ENCODE measurements at places on chromosomes 11 and 22.
A peak's percentile ranks its signal among the peaks of the same experiment; 100 is the strongest.

- no peak for DNase-seq
Measured at GRCh38 chr11:3153291-3153861, 11.7 kb downstream of the OSBPL5 start.

GRCh38 chr11:44226945-44227344 is 83.0 kb downstream of the ALX4 start:
- DNase-seq = no peak

DNA sequence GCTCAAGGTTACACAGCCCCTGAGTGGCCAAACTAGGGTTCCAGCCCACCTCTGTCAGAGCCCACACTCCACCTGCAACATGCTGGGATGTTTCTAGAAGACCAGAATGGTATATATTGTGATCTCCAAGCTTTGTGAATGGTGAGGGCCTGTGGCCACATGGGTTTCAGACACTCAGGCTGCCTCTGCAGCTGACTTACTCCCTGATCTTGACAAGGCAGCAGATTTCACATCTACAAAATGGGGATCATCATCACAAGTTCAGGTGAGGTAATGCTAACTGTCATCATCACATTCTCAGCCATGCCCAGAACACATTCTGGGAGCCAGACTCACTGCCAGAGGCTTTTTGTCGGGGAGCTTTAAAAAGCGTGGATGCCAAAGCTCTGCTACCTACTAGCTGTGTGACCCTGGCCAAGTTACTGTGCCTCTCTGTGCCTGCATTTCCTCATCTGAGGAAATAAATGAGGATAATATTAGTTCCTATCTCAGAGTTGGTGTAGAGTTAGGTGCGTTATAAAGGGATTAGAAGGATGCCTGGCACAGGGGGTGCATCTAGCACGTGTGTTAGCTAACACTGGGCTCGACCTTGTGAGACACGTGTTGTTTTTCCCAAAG is 24.9 kb upstream of the WNT11 start:
- DNase-seq = no peak

- DNase-seq = no peak
Measured at GRCh38 chr11:75930534-75930933, 115.5 kb downstream of the UVRAG start.

- no peak for DNase-seq
Measured at GRCh38 chr22:50337262-50338041, 5.7 kb upstream of the PPP6R2 start.

- no peak for DNase-seq
Measured at GRCh38 chr22:43827003-43827735, 15.1 kb upstream of the EFCAB6 start.

GRCh38 chr11:79413268-79413667 is 27.6 kb downstream of the TENM4 start:
- no peak for DNase-seq

DNA sequence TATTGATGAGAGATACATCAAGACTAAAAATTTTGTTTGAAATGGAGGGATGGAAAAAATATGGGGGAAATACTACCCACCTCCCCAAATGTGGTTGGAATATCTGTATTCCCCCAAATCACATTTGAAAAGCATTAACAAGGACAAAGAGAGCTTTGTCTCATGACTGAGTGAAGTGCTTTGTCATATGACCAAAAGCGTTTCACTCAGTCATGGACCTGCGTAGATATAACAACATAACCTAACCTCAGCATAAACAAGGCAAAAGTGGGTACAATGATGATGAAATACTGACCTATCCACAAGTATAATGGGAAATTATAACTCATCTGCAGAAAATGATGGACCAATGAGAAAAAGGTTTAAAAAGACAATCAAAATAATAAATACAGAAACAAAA is 418.3 kb downstream of the TBC1D22A start:
- DNase-seq = no peak

DNA sequence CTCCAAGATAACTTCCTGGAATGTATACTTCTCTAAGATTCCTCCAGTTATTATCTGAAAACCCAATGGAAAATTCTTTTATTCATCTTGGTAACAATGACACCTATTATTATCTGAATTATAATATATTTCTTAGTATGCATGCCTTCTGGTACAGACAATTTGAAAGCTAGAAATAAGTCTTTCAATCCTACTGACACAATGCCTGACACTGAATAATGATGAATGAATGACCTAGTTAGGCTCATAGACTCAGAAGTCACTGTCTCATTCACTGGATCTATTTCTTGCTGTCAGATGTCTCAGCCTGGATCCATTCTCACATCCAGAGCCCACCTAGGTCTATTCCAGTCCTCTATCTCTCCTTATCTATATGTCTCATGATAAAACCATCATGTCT is 1126.7 kb upstream of the CCDC90B start:
- no peak for DNase-seq

- peak; percentile 63 for DNase-seq
Measured at GRCh38 chr11:2166091-2166851, 5.3 kb upstream of the INS start.

DNA sequence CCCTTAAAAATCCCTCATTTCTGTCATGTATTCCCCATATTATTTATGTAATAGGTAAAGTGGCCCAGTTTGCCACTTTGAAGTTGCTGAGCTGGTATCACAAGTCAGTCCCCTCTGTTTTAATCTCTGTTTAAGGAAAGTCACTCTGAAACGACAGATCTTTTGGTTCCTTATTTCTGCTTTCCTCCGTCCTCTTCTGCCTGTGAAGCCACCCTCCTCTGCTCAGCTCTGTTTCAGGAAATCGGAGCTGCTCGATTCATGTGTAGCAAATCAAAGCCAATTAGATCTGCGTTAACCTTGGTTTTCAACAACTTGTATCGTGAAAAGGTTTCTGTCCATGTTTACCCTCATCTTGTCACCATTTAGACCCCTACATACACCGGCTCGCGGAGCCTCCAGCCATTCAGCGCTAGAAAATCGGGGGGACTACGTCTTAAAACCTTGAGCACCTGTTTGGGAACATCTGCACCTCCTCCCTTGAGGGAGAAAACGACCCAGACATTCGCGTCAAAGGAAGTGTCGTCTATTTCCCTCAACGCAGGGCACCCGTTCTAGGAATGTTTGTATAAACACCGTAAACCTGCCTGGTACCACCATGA is 576 bp upstream of the SC5D start:
- DNase-seq = no peak

DNA sequence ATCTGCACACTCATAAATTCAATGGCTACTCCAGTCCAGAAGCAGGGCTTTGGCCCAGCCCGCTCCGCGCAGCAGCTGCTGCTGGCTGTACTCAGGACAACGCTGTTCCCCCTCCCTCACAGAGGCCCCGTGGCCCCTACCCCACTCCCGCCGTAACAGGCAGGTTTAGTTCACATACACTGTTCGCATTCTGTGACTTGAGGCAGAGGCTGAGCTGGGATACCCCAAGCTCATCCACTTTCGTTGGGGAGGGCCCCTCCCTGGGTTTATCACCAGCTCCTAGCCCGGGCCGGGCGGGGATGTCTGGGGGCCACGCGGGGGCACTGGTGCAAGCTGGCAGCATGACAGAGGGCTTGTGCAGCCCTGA is 52.4 kb downstream of the SYT13 start:
- DNase-seq = no peak

DNA sequence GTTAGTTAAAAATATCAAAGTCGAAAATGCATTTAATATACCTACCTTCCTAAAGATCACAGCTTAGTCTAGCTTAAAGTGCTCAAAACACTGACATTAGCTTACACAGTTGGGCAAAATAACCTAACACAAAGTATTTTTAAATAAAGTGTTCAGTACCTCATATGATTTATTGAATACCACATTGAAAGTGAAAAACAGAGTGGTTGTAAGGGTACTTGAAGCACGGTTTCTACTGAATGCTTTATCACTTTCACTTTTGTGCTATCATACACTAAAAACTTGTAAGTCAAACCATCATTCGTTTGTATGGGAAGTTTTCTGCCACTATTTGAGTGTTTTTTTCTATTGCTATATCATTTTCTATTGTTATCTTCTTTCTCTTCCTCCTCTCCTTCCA is 36.6 kb downstream of the ZBTB44 start:
- DNase-seq = no peak

GRCh38 chr11:9341638-9342178 is 27.3 kb upstream of the TMEM41B start:
- no peak for DNase-seq

- no peak for DNase-seq
Measured at GRCh38 chr11:68897441-68897840, 6.2 kb downstream of the MRPL21 start.

GRCh38 chr11:79113054-79113690 is 327.7 kb downstream of the TENM4 start:
- DNase-seq = no peak

DNA sequence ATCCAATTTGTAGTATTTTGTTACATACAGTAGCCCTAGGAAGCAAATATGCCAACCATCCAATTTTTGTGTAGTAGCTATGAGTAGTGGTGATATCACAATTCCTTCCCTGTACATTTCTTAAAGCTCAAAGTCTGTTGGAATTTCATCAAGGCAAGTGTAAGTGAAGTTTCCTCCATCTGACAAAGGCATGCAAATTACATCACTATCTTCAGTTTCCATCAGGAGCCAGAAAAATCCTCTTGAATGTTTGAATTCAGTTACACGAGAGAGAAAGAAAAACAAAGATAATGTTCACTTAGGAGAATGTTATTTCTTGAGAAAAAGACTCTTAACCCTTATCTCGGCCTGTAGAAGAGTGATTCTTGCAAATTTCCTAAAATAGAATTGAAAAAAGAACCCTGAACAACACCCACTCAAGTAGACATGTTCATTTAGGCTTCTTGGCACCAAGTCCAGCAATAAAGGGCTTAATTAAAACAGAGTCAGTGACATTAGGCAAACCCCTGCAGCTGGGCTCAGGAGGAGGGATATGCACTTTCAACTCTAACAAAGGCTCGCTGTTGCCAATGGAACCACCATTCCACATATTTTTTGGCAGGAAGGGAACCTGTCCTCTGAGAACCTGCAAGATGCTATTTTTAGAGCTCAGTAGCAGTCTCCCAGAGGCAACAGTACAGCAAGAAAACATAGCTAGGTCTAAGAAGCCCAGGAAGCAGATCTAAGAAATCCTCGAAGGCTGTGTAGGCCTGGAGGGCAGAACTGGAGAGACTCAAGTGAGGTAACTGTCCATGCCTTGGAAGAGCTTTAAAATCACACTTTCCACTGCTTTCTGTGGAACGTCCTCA is 144.6 kb downstream of the CCDC81 start:
- no peak for DNase-seq

DNA sequence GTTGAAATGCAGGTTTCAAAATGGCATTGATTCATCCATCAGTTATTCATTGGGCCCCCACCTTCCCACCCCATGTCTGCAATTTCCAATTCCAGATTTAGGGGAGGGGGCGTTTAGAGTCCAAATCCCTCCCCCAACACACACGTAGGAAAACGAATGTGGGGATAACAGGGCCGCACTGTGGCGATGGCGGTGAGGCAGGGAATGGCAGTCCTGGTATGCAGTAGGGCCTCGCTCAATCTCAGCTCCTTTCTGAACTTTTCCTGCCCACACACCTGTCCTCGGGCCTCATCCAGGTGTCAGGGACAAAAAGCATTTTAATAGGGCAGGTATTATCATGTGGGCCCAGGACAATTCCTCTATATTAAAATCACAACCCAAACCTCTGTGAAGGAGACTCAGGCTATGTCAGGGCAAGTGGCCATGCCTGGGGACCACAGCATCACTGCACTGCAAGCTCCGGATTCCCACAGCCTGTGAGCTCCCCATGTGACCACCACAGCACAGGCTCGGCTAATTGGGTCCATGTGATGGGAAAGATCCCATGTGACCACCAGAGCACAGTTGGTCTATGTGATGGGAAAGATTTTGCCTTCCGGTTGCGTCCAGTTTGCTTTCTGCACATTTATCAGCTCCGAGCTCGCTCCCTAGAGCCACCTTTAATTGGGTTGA is 44.5 kb downstream of the RTL6 start:
- no peak for DNase-seq

DNA sequence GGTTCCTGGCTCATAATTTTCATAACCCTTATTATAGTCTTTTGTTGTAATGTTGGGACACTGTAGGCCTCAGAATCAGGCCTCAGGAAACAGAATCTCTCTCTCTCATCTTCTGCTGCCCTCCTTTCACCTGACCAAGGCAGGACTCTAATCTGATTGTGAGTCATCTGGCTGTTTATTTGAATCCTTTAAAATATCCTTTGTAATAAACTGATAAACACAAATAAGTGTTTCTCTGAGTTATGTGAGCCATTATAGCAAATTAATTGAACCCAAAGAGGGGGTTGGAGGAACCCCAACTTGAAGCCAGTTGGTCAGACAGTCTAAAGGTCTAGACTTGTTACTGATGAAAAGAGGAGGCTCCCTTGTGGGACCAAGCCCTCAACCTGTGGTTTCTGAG is 30.6 kb downstream of the ACER3 start:
- DNase-seq = no peak

GRCh38 chr11:60240662-60241061 is 2.3 kb downstream of the MS4A4E start:
- no peak for DNase-seq

- DNase-seq = no peak
Measured at GRCh38 chr11:72511393-72512047, 77.2 kb upstream of the CLPB start.

DNA sequence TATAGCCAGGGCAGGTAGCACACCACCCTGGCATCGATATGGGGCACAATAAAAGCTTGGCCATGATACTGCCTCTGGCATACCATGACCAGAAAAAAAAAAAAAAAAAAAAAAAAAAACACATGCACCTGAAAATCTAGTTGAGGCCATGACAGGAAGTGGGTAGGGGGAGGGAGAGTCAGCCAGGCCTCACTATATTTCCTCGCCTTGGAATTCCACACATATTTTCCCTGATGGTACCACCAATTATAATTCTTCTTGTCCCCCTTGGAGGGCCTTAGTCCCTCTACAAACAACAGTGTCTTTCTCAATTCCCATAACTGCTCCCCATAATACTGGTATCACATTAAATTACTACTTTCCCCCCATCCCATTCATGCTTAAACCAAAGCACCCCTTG is 12.6 kb upstream of the CHKA start:
- no peak for DNase-seq

DNA sequence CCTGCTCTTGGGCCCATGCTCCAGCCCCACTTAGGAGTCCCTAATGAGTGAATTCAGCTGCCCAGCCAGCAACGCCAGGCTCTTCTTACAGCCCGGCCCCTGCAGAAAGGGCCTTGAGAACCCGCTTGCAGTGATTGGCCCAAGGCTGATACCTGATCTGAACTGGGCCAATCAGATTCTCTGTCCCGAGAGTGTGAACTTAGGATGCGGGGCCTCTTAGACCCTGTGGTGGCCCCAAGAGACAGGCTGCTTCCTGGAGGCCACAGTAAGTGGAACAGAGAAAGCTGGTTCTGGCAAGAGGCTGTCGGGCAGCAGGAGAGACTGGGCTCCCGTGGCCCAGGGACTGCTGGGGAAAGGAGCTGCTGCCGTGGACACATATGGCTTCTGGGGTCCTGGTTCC is 11.5 kb downstream of the VSTM5 start:
- DNase-seq = no peak

Data from CD8-positive, alpha-beta T cell (primary cell).